ENCODE measurements at places on chromosomes 7 and 10. TPM values are rescaled to one million over a fixed set of nuclear protein-coding genes. Genes with fewer than 3 reads are reported as not detected.

DNA sequence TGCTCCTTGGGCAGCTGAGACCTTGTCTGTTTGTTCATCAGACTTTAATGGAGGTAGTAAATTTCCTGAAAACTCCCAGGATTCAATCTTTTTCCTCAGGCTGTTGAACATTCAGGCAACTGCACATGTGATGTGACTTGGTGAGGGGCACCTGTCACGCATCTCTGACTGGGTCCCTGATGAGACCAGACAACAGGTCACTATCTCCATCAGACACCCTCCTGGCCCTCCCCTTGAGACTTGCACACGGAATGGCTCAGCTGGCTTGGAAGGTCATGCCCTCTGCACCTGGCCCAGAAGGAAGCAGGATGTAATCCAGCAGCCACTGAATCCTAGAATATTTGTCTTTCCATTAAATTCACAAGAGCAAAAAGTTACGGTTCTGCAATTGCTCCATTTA, 15.9 kb downstream of the AQP1 start:
- no peak for DNase-seq

DNA sequence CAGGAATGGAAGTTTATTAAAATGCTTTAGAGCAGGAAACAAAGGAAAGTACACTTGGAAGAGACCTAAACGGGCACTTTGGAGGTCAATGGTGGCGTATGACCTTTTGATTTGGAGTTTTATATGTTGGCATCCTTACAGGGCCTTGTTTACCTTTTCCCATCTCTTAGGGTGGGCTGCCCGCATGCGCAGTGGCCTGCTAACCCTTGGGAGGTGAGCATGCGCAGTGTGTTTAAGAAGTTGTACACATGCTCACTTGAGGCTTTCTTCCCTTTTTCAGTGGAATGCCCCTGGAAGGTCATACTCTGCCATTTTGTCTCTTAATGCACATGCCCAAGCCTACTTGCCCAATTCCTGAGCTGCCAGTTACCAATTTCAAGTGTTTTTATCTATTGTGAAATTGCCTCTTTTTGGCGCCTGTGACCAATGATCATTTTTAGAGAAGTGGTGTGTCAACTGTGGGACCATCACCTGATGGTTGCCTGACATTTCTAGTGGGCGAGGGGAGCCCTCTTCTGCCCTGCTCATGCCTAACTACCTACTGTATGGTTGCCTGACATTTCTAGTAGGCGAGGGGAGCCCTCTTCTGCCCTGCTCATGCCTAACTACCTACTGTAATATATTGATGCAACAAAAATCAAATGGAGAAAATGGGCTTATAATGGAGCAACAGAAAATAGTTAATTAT, 138.0 kb downstream of the PPP1R9A start:
- no peak for DNase-seq

The NPTX2 gene
- total RNA-seq, result 3.1 TPM

The ZNF365 gene
- total RNA-seq, result not detected

DNA sequence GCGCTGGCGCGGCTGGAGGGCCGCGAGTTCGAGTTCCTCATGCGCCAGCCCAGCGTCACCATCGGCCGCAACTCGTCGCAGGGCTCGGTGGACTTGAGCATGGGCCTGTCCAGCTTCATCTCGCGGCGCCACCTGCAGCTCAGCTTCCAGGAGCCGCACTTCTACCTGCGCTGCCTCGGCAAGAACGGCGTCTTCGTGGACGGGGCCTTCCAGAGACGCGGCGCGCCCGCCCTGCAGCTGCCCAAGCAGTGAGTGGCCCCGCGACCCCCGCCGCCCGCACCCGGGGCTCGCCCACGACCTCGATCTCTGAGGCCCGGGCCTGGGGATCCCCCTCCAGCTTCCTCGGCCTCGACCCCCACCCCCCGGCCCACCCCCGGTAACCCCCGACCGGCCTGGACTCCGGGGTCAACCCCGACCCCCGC, 537 bp downstream of the FOXK1 start:
- peak; percentile 84 for DNase-seq

DNA sequence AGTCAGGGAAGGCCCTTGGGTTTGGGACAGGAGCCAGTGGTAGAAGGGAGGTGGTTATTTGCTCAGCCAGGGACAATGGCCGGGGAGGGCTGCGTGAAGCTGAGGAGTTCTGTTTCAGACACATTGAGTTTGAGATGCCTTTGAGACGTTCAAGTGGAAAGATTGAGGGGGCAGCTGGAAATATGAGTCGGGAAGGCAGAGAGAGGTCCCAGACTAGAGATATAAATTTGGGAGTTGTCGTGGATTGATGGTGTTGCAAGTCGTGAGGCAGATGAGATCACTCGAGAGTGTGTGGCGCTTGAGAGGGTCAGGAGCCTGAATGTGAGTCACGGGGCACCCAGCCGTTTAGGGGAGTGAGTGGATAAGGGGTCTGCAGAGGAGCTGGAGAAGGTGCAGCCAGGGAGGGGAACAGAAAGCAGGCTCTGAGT, 73.3 kb downstream of the ZMIZ1 start:
- DNase-seq, result no peak

DNA sequence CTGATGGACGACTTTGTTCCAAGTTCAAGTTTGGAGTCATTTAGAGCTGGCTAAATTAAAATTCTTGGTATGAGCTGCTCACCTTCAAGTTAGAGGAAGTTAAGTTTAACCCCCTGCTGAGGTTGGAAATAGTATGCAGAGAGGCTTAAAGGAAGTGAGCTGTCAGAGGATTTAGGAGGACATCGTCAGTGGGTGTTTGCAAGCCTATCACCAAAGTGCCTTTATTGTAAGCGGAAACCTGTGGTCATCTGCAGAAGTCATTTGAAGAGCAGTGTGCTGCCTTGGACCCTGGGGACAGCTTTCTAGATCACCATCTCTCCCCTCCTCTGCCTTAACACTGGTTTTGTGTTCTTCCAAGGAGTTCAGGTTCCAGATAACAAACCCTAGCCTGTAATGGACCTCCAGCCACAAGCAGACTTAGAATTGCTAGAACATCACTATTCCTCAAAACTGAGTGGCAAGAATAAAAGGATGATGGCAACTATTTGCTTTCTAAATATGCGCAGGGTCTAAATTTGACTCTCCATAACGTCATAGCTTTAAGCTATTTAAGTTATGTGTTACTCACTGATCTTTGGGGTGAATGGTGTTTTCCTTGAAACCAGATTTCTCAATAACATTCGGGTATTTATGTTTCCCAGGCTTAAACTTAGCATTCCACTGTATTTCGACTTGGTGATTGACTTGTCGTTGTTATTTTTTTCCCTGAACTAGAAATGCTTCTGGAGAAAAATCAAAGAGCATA, 93.4 kb downstream of the SLC39A12 start:
- DNase-seq, result no peak
